GM12864 (cell line): ENCODE measurements at places on chromosomes 1 and 21.

DNA sequence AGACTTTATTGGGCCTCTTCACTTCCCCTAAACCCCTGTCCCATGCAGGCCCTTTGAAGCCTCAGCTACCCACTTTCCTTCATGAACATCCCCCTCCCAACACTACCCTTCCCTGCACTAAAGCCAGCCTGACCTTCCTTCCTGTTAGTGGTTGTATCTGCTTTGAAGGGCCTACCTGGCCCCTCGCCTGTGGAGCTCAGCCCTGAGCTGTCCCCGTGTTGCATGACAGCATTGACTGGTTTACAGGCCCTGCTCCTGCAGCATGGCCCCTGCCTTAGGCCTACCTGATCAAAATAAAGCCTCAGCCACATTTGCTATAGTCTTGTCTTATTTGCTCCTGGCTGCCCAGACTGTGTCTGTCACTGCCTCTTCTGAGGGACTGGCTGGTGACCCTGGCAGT is 5.5 kb downstream of the GSTM4 start:
- DNase-seq, result no peak

- DNase-seq, result no peak
These were observed 64.3 kb upstream of the TRABD2B start for GRCh38 chr1:48061162-48062136.

DNA sequence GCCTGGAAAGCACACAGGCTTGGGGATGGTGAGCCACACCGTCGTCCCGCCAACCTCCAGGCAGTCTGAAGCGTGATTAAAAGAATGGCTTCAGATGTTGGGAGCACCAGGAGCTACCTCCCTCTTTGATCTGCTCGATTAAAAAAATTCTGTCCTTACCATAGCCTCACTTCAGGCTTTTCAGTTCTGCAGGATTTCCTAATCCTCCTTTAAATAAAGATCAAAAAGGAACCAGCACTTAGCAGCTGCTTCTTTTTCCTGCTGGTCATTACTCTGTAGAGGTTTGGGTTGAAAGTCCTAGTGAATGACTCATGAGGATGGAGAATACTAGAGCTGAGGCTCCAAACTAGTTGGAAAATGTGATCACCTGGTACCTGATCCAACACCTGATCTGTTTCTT is 71.9 kb upstream of the C1orf174 start:
- no peak for DNase-seq

DNA sequence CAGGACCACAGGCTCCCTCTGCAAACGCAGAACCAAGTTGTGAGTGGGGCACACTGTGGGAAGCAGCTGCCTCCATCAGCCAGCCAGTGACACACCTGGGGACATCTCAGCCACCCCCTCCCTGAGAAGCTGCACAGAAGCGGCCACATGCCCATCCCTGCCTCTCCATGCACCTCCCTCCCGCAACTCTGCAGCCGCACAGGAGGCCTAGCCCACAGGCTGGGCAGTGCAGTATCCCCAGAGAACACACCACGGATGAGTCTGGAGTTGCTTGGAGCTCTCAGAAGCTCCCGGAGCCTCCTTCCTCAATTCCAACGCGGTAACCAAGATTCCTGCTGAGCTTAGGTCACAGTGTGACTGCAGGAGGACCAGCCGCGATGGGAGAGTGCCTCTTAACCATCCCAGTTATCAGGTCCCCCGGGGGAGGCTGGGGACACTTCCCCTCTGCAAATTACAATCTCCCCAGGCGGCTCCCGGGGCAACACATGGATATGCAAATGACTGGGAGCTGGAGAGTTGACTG is 1.2 kb upstream of the WNT3A start:
- no peak for DNase-seq

DNA sequence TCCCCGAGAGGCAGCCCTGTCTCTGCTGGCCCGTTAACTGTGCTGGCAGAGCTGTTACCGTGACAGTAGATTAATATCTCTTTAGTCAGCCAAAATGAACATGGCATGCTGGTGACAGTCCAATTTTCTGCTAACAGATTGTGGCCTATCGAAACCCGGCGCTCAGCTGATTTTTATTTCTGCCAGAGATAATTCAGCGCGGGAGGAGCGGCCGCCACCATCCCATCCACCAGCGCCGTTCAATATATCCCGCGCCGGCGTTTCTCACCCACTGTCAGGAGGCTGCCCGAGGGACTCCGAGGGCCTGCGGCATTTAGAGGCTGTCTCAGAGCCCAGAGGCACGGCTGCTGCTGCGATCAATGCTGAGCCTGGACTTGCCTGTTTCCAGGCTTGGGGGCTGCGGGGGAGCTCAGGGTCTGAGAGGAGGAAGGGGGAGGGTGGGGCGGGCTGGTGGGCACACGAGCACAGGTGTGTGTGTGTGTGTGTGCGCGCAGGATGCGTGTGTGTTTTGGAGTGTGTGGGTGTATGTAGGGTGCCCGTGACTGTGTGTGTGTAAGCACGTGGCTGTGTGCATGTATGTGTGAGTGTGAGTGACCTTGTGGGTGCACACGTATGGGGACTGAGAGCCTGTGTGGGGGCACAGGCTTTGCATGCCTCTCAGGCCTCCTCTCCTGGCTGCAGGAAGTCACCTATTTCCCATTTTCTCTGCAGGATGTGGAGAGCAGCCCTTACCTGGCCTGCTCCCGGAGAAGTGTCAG is 109.7 kb upstream of the ACTRT2 start:
- no peak for DNase-seq

DNA sequence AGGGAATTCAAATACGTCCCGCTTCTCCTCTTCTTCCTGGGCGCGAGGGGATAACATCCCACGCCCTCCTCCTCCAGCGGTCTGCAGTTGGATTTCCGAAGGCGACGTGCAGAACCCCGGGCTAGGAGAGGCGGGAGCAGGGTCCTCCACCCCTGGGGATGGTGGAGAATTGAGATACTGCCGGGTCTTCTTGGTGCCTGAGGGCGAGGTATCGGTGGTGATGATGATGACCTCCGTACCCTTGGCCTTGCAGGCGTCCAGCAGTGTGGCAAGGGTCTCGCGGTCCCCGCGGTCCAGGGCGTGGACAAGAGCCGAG is 3.2 kb upstream of the LIX1L start:
- DNase-seq, result no peak

GRCh38 chr1:200062143-200062542 is 34.6 kb downstream of the NR5A2 start:
- no peak for DNase-seq

DNA sequence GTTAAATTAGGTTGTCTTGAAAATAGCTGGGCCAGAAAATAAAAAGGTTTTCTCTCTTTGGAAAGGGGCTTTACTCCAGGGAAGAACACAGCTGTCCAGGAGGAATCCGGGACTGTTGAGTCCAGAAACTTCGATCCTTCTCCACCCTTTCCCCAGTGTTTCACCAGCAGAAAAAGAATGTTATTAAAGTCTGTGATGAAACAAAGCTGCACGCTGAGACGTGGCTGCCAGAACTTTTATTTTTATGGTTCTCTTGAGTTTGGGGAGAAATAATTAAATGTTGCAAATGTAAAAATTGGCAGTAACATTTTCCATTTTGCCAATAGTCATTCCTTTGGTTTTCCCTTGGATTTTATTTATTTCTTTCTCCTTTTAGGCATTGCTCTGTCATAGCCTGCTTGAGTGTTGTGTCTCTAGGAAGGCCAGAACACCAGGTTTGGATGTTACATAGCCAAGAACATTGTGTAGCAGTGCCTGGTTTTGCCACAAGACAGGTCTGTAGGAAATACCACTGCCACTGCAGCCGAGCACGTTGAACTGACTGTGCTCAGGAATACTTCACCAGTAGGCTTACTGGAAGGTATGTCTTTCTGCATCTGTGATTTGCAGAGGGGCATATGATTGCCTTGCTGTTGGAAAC is 87.4 kb downstream of the ROR1 start:
- DNase-seq, result no peak

DNA sequence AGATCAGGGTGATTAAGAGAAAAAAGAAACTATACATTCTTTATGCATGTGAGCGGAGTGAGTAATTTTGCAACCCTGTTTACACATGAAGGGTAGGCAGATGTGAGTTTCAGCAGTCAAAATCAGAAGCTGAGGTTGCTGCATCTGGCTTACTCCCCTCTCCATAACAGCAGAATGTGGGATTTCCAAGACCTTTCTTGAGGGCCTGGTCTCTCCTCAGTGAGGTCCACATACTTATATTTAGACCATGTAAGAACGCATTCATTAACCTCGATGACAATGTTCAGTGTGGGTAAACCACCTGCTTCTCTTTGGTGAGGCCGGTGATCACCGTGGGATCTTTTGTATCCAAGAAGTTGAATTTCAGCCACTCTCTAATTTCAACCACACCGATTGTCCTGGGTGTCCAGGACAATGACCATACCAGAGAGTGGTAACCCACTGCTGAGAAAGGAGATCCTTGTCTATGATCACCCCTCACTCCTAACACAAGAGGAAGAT is 18.7 kb upstream of the RAP1A start:
- peak; percentile 97 for DNase-seq

- DNase-seq, result no peak
These were observed 59.3 kb downstream of the VANGL2 start for GRCh38 chr1:160459687-160460086.

GRCh38 chr1:53063744-53064515 is 1.9 kb downstream of the PODN start:
- no peak for DNase-seq
